ENCODE measurements at places on chromosomes 16 and 17.

GRCh38 chr17:77999413-78000173 is 41.1 kb downstream of the TNRC6C start:
- peak; percentile 23 for DNase-seq

DNA sequence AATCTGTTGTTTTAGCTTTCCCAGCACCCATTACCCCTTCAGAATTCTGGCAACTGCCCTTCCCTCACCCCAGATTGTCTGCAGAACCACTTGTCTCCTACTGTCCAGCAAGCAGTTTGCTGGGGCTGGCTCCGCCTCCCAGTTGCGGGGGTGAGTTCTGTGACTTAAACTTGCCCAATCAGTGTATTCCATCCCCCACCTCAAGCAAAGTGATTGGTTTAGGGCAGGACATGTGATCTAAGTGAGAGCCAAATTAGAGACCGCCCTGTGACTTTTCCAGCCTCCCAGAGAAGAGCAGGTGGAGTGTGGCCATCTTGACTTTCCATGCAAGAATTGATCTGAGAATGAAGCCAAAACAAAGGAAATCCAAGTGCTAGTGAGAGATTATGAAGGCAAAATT is 22.7 kb upstream of the SRCIN1 start:
- DNase-seq, result no peak

DNA sequence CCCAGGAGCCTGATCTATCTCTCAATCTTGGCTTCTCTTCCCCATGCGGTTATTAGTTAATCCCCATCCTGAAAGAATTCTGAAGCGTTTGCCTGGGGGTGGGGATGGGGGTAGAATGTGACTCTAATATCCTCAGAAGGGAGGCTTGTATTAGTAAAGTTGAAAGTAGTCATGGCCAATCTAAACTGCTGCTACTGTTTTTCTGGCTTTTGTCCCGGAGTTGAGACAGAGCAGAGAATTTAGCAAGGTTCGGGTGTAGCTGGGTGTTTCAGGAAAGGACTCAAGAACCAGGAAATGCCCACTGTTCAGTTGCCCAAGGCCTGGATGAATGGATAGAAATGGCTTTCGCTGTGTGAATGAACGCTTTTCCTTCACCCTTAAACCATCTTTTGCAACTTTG is 17.6 kb upstream of the ITGAM start:
- DNase-seq, result no peak

DNA sequence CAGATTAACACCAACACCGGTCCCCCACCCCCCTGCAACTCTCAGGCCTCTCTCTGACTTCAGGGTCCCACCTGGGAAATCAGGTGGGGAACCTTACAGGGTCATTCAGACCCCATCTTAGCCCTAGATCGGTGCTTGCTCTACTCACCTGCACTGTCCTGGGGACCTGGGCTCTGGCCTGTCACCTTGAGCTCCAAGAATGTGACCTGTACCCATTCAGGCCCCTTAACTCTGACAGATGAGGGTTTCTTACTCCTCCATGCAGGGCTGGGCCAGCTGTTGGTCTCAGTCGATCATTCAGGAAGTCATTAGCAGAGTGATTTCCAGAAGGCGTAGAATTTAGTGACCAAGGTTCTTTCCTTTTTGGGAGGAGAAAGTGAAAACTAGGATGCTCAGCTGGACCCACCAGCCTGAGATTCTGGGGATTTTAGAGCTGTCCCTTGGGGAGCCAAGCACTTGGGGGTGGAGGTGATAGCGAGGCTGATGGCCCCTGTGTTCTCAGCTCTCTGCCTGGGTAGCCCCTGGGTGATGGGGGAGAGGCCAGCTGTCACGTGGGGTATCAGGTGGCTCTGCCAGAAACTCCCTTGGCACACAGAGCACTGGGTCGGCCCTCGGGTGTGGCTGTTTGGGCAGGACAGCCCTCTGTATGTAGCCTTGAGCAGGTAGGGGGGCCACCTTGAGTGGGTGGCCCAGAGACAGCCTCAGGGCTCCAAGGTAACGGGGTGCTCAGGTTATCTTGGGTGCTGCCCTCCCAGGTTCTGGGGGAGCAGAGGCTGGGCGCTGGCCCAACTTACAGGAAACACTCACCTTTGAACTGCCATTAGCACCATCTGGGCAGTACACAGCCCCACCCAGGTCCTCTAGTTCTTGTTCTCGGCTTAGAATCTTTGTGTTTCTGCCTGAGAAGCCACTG is 724 bp downstream of the MVP start:
- peak; percentile 52 for DNase-seq

- no peak for DNase-seq
These were observed 1.9 kb upstream of the CD68 start for GRCh38 chr17:7577327-7578199.

DNA sequence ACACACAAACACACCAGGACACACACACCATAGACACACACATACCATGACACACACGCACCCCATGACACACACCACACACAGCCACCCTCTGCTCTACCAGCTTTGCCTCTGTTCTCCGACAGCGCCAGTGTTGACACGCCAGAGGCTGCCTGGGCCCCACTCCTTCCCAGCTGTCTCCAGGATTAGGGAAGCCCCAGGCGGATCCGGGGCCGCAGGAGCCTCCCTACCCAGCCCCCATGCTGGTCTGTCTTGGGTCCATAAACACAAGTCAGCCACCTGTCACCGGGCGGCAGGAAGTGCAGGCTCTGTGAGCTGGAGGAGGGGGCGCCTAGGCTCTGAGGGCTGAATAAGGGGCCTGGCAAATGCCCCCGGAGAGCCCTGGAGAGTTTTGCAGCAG is 10.5 kb downstream of the TBC1D16 start:
- no peak for DNase-seq

GRCh38 chr17:7989781-7990655 is 12.4 kb upstream of the GUCY2D start:
- peak; percentile 69 for DNase-seq

GRCh38 chr17:48835971-48836370 is 5.1 kb downstream of the CALCOCO2 start:
- no peak for DNase-seq

GRCh38 chr17:67054608-67055007 is 10.3 kb downstream of the CACNG1 start:
- no peak for DNase-seq

- no peak for DNase-seq
These were observed 3.6 kb upstream of the STAC2 start for GRCh38 chr17:39229274-39229913.

DNA sequence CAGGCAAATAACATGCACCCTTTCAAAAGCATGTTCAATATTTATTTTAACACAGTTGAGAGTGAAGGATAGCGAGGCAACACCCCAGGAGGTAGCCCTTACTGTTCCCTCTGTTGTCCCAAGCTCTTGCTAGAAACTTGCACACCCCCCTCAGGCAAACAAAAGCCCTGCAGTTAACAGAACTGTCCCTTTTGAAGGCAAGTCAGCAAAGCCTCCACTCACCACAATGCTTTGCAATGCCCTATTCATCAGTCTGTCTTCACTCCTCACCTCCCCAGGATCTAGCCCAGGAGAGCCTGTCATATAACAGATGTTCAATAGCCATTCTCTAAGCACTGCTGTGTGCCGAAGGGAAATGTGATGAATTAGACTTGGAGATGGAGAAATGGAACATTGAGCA is 3.5 kb upstream of the CNEP1R1 start:
- no peak for DNase-seq

DNA sequence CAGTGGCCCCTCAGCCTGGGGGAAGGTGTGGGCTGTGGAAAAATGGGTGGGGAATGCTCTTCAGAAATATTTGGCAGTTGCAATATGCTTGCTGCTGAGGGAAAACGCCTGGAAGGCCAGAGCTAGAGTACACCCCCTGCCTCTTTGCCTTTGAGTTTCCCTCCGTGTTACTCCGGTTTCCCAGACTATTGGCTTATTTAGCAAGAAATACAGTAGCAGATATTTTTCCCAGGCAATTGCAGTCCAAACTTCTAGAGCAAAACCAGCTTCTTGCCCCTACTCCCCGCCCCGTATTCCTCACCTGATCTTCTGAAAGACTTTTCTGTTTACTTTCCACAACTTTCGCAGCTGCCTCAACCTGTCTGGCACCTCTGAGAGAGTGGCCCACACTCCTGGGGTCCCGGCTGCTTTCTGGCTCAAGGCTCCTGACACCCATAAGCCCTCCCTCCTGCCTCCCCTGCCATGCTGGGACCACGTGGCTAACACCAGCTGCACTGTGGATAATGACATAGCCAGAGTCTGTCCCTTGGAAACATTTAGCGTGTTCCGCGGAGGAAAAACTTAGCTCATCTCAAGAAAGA is 45.8 kb upstream of the HELZ start:
- no peak for DNase-seq

GRCh38 chr17:7459961-7460545 is 15.2 kb downstream of the CHRNB1 start:
- no peak for DNase-seq

GRCh38 chr17:69696650-69697049 is 282.2 kb downstream of the MAP2K6 start:
- DNase-seq, result no peak

DNA sequence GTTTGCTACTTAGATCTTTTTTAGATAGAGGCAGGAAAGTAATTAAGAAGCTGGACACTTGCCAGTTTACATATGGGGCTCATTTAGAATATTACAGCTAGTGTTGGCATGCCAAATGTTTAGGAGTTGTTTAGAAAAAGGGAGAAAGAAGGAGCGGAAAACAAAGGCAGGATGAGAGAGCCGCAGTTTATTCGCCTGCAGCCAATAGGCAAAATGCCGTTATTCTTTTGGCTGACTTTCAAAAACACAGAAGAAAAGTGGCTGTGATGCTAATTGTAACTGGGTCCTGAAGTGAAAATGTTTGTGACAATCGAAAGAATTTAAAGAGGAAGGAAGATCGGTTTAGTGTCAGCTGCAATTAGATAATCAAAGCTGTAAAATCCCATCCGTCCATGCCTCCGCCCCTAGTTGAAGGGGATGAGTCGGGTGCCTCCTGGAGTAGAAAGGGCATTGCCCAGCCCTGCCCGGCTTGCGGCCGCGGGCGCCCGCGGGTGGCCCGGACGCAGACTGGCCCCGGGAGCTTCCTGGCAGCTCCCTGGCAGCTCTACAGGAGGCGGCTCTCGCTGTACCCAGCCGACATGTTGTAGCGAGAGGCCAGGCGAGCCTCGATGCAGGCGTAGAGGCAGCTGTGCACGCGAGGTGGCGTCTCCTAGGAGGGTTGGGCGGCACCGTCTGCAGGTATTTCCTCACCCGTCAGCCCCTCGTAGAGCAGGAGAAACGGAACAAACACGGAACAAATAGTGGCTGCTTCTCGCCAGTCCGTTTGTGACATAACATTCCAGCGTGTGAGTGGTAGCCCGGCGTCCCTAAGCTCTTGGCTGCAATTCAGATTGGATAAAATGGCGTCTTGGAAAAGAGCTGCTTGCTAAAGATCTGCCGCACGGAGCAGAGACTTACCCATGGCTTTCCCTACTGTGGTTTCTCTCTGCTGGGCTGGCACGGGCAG is 82.2 kb downstream of the TNRC6C start:
- DNase-seq, result peak; percentile 83

DNA sequence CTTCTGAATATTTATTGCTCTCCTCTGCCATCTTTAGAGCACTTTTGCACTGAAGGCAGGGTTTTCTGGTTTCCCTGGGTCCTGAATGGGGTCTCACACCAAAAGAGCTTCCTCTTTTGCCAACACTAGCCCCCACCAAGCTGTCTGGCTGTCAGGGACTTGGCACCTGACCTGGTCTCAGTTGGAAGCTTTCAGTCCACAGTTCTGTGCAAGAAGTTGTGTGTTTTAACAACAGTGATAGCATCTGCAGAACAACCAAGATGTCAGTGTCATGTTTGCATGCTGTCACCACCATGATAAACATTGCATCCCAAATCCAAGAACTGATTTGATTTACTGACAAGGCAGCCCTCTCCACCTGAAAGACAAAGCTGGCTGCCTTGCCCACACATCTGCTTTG is 448.5 kb upstream of the CCL2 start:
- no peak for DNase-seq

DNA sequence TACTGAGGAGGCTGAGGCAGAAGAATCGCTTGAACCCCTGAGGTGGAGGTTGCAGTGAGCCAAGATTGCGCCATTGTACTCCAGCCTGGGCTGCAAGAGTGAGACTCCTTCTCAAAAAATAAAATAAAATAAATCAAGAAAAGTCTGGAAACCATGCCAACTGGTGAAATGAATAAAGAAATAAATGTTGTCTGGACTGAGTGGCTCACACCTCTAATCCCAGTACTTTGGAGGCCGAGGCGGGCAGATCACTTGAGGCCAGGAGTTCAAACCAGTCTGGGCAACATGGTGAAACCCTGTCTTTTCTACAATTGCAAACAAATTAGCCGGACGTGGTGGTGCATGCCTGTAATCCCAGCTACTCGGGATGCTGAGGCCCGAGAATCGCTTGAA is 744 bp upstream of the LRRC37A3 start:
- DNase-seq, result no peak

- DNase-seq, result no peak
These were observed 221.4 kb downstream of the MSI2 start for GRCh38 chr17:57477522-57478362.

GRCh38 chr16:9008601-9009260 is 45.0 kb upstream of the USP7 start:
- peak; percentile 56 for DNase-seq

GRCh38 chr16:28935924-28936783 is 4.4 kb downstream of the CD19 start:
- peak; percentile 77 for DNase-seq

DNA sequence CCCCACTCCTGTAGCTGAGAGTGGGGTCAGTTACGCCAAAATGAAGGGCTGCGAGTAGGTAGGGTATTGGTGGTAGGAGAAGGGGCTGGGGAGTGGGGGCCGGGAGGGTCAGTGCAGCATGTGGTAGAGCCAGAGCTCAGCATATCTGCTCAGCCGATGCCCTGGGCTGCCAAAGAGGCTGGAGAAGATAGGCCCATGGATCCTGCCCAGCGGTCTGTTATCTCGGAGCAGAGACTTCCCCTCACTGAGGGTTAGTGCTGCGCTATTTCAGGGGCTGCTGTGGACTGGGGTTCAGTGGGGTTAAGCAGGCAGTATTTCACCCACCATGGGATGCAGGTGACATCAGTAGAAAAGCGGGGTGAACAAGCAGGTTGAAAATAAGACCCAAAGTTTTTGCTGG is 19.7 kb downstream of the RHBDL3 start:
- no peak for DNase-seq

DNA sequence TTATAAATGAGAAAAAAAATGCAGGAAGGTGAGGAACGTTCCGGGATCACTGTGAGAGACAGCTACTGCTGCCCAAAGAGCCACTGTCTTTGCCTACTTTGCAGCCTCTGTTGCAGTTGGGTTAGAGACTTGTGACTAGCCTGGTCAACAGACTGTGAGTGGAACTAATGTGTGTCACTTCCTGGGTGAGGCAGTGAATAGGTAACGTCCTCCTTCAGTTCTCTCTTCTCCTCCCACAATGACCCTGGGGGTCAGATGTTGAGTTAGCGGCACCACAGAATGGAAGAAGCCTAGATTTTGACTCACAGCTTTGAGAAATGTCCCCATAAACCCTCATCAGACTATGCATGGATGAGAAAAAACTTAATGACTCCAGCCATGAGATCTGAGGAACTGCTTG is 5.2 kb downstream of the C16orf46 start:
- DNase-seq, result no peak

- no peak for DNase-seq
These were observed 198.4 kb upstream of the SOX9 start for GRCh38 chr17:71922439-71922838.

Data from gastrocnemius medialis (tissue), 4 donors.